ENCODE measurements at places on chromosomes 11 and 22.

DNA sequence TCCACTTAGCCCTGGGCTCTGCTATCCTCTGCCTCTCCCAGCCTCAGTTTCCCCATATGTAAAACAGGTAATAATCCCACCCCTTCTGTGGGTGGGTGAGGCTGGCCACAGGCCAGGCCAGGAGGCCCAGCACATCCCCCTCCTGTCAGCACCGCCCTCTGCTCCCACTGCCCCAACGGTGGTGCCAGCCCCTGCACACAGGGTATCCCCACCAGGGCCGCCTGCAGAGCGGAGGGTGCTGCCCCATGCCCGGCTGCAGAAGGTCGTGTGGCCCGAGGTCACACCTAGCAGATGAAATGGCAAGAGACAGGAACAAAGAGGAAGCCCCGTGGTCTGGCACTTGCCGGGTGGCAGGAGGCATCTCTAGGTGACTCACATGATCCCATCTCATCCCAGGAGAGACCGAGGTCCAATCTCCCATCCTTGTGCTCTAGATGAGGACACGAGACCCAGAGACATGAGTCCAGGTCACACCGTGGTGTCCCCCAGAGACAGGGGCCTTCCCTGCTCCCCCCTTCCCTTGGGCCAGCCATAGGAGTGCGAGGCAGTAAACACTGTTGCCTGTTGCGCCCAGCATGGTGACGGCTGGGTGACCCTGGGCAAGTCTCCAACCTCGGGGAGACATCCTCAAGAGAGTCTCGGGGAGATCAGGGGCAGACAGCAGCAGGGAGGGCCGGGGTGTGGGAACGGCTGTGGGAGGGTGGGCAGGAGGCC is 27.2 kb upstream of the PPARA start:
- DNase-seq = no peak

DNA sequence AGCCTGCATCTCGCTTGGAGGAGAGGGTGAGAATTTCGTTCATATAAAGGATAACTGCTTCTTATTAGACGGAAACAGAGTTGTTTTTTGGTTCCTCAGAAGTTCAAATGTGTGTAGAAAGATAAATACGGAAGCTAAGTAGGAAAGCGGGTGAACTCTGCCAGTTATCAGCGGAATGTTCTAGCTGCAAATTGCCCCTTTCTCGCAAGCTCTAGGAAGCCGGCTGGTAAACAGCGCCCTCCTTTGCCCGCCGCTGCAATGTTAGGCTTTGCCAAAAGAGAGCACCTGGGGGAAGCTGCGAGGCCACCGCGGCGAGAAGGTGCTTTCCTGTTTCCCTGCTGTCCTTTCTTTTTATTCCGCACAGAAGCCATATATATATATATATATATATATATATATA is 67.0 kb downstream of the IGLL5 start:
- DNase-seq = no peak

DNA sequence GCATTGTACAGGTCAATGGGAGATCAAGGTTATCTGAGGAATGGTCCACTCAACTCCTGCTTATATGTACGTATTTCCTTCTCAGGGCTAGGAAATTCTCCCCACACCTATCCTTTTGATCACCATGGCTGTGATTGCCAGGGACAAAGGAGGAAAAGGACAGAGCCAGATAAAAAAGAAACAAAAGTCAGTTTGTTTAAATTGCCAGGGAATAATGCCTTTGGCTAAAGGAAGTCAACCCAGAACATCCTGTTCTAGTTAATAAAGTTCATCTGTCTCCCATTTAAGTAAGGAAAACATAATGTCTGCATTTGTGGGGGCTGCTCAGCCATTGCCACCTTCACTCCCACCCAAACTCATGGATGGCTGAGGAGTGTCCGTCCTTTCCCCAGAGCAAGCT is 124.7 kb downstream of the ME3 start:
- DNase-seq = no peak

DNA sequence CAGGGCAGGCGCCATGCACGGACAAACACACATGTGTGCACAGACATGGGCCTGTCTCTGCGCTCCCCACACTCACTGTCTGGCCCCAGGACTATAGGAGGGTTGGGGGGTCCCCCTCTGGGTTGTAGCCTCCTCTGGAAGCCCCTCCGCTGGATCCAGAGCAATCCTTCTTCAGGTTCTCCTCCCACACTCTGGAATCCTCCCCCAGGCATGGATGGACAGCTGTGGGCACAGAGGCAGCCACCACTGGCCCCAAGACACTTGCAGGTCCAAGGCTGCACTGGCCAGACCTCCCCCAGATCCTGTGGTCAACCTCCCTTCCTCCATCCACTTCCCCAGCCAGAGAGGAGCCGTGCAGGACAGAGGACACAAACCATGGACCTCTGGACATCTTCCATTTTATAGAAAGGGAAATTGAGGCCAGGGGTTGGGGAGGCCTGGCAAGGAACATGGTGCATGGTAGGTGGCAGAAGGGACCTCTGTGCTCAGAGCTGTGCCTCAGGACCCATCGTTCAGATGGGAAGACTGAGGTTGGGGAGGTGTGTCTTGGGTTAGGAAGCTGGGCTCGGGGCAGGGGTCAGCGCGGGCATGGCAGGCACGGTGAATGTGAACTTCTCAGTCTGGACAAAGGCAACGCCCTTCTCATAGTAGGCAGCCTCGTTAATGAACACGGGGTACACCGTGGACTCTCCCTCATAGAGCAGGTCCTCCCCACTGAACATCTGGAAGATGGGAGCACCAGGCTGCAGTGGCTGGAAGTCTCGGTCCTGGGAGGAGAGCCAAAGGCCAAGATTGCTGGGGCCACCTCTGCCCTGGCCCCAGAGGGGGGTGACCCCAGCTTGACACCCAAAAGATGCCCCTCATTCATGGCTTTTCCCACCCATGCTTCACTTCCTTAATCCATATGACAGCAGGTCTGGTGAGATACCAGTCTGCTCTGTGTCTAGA is 2.9 kb upstream of the TBX10 start:
- DNase-seq = no peak

- no peak for DNase-seq
Measured at GRCh38 chr22:49238181-49239141, 589.2 kb downstream of the BRD1 start.

All from AG09309 (cell line).